GM13977 (cell line): ENCODE measurements at places on chromosomes 12 and 14.
A peak's percentile ranks its signal among the peaks of the same experiment; 100 is the strongest.

GRCh38 chr12:22374508-22374907, 40.0 kb upstream of the ST8SIA1 start:
- DNase-seq = no peak

DNA sequence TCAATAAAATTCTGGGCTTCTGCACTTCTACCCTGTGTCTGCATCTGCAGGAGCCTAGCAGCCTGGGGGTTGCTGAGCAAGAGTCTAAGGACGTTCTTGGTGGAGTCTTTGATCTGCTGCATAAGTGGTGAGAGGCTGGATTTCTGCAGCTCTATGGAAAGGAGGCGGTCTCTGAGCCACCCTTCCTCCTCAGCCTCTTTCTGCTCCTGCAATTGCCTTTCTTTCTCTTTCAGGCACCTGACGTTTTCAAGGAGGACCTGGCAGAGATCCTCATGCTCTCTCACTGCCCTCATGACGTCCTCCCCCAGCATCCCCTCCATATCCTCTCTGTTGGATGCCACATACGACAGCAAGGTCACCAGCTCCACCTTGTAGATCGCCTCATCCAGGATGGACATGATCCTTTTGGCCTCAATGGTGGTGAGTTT, 13.6 kb upstream of the TPCN1 start:
- DNase-seq = no peak

GRCh38 chr12:121866331-121866730, 7.7 kb upstream of the HPD start:
- no peak for DNase-seq

DNA sequence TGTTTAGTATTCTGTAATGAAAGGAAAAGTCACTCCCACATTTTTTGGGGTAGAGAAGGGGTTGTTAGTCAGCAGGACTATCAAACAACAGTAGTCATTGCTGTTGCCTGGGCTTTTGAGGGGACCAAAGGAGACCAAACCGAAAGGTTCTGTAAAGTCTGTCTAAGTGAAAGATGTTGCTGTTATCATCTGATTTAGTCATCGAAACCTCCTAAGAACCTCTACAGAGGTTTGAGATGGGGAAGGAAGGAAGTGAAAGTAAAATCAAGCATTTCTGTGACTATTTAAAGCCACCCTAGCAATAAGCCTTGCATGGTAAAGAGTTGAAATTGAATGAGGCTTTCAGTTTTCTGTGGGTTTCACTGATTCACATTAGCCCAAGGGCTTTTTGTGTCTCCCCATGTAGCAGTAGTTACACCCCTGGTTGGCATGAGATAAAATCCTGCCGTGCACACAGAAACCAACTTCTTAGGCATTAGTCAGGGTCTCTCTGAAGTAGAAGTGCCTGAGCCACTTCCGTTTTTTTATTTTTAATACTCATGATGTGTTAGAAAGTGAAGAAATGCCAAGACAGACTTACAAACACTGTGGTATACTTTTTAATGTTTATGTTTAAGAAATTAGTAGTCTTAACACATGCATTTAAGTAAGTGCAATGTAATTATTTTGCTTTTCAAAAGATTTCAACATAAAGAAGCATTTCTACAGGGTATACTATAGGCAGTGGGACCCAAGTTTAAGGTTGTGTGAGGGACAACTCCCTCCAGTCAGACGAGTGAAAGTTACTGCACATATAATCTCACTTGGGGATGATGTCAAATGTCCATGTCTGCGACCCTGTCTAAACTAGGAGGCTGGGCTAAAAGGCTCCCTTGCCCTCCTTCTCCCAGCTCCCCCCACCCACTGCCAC, 50.4 kb downstream of the DYRK2 start:
- peak; percentile 53 for DNase-seq

DNA sequence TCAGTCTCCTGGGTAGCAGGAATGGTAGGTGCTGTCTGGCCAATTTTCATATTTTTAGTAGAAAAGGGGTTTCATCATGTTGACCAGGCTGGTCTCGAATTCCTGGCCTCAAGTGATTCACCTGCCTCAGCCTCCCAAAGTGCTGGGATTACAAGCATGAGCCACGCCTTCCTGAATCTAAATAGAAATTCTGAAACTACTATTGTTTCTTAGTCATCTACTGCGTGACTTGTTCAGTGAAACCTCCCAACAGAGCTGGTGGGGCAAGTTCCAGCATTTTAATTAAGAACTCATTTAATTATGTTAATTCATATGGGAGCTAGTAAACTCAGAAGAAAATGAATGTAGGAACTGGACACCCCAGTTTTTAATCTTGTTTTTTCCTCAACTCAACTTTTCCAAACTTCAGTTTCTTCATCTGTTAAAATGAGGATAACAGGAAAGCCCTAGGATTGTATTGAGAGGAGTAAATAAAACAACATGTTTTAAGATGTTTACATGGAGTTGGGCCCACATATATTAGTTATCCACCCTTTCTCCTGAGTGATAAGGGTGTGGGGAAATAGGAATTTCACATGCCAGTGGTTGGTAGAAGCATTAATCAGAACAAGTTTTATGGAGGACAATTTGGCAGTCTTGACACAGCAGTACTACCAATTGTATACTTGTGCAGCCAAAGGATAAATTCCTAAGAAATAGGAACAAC, 335.8 kb upstream of the E2F7 start:
- DNase-seq = no peak

GRCh38 chr12:106120519-106121105, 18.1 kb downstream of the NUAK1 start:
- no peak for DNase-seq

DNA sequence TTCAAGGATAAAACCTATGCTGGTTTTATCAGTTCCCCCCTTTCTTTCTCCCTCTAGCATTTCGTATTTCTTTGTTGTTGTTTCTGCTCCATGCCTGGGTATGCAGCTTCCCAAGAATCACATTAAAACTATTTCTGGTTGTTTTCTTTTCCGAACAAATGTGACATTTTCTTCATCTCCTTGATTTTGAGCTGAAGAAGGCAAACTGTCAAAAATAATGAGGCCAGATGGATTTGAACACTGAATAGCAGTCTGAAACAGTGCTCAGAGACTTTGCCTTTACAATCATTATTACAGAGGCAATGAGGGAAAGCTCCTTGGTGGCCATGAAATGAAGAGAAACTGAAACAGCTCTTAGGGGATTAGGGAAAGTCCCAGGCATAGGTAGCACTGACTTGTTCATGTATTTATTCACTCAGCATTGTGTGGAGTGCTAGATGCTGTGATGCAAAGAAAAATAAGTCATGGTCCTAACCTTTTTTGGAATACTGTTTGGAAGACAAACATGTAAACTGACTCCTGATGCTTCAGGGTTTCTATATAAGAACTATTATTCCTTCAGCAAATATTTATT, 319.5 kb downstream of the FUT8 start:
- peak; percentile 59 for DNase-seq

- no peak for DNase-seq
These were observed 124.5 kb downstream of the KSR2 start for GRCh38 chr12:117844114-117844830.

GRCh38 chr12:12534166-12534866, 28.3 kb downstream of the DUSP16 start:
- DNase-seq = no peak

DNA sequence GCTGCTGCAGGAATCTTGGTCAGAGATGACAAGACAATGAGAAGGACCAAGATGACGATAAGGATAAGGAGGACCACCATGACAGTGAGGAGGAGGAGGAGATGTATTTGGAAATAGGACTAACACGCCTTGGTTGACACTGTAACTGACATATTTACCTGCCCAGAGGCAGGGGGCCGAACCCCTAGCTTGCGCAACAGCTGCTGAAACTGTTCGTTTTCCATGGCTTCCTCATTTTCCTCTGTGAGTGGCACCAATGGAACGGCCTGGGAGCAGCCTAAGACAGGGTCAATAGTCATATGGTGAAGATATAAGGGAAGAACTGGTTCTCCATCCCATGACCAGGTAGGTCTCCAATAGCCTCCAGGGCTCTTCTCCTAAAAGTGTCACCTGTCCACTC, 28.8 kb downstream of the TIMELESS start:
- DNase-seq = no peak

GRCh38 chr12:67426067-67426466, 156.9 kb downstream of the CAND1 start:
- DNase-seq = no peak

GRCh38 chr12:116159593-116160200, 117.8 kb downstream of the MED13L start:
- no peak for DNase-seq

DNA sequence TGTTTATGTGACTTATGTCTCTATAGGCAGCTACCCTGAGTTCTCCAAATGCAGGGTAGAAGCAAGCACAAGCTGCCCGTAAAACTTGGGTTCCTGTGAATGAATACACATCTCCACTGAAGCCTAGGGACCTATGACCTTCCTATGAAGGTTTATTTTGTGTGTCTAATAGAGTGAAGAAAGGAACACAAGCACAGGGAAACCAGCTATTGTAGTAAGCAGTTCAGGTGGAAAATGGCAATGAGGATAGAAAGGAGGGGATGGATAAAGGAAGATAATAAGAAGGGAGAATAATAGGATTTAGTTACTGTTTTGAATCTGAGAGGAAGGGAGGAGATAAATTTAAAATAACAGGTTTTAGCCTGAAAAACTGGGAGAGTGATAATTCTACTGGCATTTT, 2.4 kb downstream of the PFKM start:
- no peak for DNase-seq

- no peak for DNase-seq
These were observed 29.7 kb downstream of the BHLHE41 start for GRCh38 chr12:26095186-26095585.

DNA sequence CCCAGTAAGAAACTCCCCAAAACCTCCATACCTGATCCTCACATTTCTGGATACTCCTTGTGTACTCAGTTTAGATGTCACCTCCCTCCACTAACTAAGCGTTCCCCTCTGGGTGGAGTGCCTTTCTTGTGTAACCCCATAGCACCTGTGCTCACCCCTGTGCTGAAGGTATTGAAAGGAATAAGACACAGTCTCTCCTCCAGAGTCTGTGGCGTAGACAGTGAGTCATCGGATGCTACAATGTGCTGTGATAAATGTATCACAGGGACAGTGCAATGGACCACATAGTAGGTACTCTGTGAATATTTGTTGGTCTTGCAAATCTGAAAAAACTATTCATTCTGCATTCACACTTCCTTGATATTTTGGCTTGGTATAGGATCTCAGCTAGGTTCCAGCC, 30.8 kb downstream of the TSPAN9 start:
- no peak for DNase-seq

- no peak for DNase-seq
These were observed 38.5 kb upstream of the CRACR2A start for GRCh38 chr12:3791256-3791874.

- DNase-seq = peak; percentile 86
These were observed 15.9 kb upstream of the HHIPL1 start for GRCh38 chr14:99628887-99629618.
